ENCODE measurements at places on chromosomes 5 and 9.

- no peak for DNase-seq
Measured at GRCh38 chr5:169767938-169768337, 130.9 kb downstream of the DOCK2 start.

DNA sequence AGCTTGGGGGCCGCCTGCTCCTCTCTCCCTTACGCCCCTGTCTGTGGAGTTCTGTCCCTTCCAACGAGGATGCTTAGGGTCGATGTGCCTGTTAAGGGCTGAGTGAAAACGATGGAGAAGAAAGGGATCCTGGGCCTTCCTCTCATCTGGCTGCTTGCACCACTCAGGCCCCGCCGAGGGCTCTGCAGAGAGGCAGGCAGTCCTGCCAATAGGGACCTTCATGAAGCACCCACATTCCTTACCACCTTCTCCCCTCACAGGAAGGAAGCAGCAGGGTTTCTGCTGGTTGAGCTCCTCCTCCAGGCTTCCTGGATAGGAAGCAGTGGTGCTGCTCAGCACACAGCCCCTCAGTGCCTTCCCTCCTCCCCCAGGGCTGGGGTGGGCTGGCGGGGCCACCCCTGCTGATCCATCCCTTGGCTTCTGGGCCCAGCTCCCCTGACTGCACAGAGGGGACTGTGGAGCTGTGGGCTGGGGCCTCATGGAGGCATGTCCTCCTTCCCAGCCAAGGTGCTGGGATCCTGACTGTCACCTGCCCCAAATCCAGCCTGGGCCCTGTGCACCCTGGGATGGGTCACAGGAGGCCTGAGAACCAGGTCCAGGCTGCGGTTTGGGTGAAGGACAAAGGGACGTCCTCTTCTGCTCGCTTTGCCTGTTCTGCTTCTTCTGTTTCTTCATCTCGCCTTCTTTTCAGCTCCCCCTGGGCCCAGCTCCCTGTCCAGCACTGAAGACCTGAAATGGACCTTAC lies 50.5 kb downstream of the AHRR start:
- no peak for DNase-seq

- no peak for DNase-seq
Measured at GRCh38 chr9:131299346-131299960, 9.9 kb downstream of the PLPP7 start.

GRCh38 chr5:181223058-181223728 lies at the start of gene TRIM41:
TSS of gene TRIM41 (plus strand) at chr5:181223281. CDS start at chr5:181224000, 719 bp downstream.
- peak; percentile 84 for DNase-seq

DNA sequence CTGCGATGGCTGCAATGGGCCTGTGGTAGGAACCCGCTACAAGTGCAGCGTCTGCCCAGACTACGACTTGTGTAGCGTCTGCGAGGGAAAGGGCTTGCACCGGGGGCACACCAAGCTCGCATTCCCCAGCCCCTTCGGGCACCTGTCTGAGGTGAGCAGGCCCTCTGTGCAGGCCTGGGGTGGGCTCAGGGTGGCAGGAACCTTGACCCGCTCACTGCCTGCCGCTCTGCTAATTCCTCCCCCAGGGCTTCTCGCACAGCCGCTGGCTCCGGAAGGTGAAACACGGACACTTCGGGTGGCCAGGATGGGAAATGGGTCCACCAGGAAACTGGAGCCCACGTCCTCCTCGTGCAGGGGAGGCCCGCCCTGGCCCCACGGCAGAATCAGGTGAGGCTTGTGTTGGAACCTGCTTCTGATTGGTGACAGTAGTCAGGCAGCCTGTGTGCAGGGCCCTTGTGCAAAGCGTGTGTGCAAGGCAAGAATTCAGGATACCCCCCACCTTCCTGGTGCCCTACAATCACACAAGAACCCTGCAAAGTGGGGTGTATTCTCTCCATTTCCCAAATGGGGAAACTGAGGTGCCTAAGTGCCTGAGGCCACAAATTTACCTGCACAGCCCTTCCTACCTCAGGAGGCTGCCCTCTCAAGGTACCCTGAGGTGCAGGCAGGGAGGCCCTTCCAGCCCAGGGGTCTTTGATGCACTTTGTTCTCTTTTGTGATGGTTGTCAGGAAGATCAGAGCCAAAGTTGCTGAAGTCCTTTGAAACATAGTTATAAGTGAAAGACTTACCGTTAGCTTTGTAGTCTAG lies 3.4 kb downstream of the SQSTM1 start:
- no peak for DNase-seq

GRCh38 chr9:133155156-133155555 lies 8.6 kb downstream of the GBGT1 start:
- no peak for DNase-seq

- no peak for DNase-seq
Measured at GRCh38 chr5:95913663-95914062, 48.0 kb downstream of the ELL2 start.

DNA sequence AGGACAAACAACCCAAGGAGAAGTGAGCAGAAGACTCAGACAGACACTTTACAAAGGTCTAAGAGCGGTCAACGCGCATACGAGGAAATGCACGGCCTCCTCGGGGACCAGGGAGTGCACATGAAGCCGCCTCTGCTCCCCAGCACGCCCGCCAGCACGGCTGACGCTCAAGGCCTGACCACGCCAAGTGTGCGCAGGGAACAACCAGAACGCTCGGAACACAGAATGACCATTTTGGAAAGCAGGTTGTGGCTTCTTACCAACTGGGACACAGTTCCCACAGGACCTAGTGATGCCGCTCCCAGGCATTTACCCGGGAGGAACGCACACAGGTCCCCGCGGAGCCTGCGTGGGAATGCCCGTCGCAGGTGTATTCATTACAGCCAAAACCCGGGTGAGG lies 191.5 kb upstream of the PPP1R26 start:
- DNase-seq, result no peak

DNA sequence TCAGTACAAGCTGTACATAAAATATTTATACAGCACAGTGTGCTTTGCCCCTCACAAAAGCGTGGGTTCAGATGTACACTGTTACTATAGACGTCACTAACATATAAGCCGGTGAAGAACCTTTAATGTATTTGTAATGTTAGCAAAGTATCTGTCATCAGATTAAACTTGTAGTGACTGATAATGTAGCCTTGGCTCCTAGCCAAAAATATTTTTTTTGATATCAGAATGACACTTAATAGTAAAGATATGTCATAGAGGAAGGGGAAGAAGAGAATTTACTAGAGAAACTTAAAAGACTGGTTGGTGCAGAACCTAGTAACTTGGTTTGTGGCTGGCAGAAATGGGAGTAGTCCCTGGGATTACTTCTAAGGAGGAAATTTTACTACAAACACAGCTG lies 258.7 kb upstream of the DMRT1 start:
- no peak for DNase-seq

GRCh38 chr9:94665613-94666012 lies 26.3 kb upstream of the FBP1 start:
- DNase-seq, result no peak

DNA sequence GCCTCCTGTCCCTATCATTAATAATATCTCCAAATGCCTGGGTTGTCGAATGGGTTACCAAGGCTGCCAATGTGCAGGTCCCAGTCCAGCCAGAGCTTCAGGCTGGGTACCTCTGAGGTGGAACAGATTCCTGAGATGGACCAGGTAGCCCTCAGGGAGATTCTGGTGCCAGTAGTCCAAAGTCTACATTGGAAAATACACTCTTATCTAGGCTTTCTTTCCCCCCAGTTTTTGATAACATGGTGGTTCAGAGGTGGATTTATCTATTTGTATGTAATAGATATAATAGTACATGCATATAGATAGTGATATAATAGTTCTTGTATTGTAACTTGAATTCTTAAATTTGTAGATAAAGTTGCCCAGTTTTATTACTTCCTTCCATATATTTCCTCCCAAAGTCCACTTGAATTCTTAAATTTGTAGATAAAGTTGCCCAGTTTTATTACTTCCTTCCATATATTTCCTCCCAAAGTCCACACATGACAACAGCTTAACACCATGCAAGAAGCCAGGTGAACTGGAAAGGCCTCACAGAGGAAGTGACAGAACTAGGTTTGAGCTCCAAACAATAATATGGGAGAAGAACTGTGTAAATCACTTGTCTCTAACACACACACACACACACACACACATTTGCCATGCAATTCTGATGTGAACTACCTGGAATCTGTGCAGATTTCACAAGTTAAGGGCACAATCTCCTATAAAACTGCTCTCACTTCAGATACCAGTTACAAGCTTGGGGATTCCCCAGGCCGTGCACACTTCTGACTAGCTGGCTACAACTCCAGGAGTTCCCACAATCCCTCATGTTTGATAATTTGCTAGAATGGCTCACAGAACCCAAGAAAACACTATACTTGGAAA lies 30.7 kb upstream of the ERAP1 start:
- no peak for DNase-seq

DNA sequence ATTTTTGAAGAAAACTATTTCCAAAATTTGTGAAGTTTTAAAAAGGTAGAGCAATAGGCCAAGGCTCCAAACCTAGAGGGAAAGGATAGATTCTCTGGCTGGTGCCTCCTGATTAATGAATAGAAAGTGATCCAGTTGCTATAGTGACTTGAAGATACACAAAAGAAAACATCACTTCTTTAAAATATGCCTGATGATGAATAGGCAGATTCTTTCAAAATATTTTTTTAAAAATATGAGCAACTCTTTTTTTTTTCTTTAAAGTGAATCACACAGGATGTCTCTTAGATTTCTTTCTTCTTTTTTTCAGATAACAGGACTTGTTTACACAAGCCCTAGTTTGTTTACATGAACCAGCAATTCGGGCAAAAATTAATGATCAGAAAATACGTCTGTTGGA lies 124.4 kb downstream of the RFK start:
- peak; percentile 10 for DNase-seq

DNA sequence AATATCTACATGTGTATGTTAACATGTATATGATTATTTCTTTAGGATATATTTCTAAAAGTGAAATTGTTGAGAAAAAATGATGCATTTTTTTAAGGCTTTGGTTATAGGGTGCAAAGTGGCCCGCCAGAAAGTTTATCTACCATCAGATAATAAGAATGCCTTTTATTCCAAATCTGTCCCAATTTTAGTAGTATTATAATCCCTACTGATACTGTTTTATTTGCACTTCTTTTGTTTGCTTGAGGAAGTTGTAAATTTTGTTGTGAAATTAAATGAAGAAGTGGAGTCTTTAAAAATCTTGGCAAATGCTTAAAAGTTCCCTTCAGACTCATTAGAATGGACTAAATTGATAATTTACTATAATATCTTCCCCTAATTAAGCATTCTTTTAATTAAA lies 73.0 kb downstream of the NIPBL start:
- no peak for DNase-seq

GRCh38 chr9:97357056-97357455 lies 49.6 kb downstream of the CCDC180 start:
- DNase-seq, result no peak

DNA sequence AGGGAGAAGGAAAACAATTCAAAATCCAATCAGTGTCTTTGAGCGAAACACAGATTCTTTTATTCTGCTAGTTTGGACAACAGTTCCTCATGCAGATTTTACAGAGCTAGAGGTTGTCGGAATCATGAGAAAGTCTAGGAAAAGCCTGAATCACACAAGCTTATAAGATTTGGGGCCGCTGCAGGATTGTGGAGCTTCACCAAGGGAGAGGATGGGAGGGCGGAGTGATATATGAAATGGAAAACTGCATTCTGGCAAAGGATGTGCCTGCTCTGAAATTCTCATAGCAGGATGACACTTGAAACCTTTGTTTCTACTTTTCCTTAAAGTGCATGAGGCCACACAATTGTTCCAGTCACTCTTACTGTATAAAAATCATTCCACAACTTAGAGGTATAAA lies 134.3 kb downstream of the OR2K2 start:
- no peak for DNase-seq

- DNase-seq, result no peak
Measured at GRCh38 chr5:128973244-128973643, 8.0 kb downstream of the SLC27A6 start.

DNA sequence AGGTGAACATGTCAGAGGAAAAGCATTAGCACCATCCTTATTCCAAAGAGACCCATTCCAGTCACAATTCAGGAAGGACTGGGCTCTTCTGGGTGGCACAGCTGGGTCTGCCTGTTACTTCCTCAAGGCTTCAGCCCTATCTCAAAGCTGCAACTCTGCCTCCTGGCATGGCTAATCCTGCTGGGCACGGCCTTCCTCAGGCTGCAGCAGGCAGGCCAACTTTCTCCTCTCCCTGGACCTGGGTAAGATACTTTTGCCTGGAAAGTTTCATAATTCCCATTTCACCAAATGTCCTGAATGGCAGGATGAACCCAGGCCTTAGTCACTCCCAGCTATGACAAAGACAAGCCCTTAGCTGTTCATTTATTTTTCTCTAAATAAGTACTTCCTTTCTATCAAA lies 50.1 kb downstream of the MACROH2A1 start:
- DNase-seq, result no peak

GRCh38 chr9:103992938-103993579 lies 101.0 kb upstream of the SMC2 start:
- DNase-seq, result no peak

DNA sequence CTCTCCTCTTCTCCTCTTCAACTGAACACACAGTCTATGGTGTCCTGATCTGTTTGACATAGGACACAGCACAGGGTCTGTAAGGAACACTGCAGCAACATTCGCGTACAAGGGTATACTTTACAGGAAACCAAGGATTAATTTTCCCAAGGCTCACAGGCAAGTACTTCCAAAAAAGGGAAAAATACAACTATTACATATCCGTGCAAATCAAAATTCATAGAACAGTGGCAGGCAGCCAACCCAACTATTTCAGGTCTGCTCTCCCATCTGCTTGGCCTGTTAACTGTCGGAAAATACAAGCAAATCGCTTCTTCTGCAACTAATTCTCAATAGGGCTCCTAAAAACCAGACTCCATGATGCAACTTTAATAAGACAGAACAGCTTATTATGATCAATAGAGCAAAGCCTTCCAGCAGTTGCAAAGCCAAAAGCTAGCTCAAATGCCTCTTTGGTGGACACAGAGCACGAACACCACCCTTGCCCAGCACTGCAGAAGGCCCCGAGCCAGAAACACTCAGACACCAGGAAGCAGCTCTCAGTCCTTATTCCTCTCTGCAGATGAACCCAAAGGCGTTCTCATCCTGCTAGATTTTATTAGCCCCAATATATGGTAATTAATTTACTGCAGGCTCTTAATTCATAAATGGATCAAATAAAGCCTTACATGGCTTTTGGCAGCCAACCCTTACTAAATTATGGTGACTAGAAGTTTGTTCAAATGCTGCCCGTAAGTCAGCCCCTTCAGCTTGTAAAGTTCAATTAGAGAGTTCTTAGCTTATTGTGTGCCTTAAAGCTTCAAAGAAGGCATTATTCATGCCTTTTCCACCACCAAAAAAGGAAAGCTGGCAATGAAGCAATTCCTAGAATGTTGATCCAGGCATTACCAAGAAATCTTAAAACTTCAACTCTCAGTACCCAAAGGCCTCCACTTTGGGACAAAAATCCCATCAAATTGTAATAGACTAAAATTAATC lies 68.8 kb downstream of the ZNF608 start:
- DNase-seq, result no peak

DNA sequence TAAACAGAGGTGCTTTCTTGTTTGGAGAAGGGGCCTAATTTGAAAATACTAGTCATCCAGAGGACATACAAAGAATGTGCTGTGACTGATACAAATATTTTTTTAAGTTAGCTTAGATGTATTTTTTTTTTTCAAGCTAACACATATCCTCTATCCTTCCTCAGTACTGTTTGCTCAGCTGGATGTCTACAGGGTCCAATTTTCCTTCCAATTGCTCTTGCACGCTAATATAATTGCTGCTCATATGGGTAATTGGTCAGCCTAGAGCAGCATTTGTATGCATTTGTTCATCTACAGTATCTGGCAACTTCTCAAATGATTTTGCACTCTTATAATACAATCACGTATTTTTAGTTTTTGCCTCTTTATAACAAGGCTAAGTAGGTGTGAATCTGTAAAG lies 84.7 kb downstream of the ZDHHC21 start:
- no peak for DNase-seq
